Activated naive CD4-positive, alpha-beta T cell (primary cell): ENCODE measurements at places on chromosomes 11 and 22.

- DNase-seq, result no peak
Observed at GRCh38 chr11:130666781-130667251, 218.4 kb downstream of the ADAMTS15 start.

DNA sequence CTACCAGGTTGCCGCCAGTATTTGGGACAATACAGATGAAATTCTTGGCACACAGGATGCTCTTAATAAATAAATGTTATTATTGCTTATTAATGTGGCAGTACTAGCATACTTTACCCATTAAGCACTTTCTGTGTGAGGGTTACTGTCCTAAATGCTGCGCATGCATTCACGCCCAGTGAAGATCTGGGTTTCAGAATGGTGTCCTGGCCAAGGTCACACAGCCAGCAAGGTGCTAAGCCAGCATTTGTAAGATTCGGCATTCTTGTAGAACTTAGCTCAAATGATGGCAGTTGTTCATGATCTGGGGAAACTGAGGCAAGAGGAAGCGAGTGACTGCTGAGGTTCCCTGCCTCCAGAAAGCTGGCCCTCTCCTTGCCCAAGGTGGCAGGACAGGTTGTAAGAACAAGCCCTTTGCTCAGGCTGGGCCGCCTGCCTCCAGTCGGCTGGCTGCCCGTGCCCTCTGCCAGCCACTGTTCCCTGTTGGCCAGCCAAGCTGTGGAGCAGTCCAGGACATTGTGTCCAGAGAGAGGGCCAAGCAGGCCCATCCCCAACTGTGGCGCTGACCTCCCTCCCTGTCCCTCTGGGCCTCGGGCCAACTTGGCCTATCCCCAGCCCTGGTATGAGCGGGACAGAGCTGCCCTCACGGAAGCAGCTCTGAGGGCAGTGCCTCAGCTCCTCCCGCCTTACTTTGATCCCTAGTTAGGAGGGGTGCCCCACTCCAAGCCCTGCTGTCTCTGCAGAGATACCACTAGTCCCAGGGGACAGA lies 28.8 kb downstream of the TOB2 start:
- no peak for DNase-seq

DNA sequence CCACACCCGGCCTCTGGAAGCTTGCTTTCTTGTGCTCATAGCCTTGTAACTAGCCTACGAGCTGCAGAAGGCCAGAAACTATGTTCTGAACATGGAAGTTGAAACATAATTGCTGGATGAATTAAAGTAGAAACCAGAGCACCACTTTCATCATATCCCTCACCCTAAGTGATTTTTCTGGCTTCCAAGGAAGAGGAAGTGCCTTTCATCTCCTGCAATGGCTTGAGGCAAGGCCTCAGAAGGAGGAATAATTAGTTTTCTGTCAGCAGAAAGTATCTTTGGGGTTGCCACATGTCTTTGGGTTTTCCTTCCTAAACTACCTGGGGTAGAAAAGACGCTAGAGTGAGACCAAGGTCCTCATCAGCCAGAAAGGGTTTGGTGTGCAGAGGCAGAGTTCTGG lies 14.5 kb downstream of the RPL27A start:
- DNase-seq, result no peak

GRCh38 chr22:23534201-23534850 lies 45.8 kb downstream of the IGLL1 start:
- no peak for DNase-seq

GRCh38 chr11:5293028-5293427 lies 8.7 kb downstream of the OR51B4 start:
- DNase-seq, result no peak

DNA sequence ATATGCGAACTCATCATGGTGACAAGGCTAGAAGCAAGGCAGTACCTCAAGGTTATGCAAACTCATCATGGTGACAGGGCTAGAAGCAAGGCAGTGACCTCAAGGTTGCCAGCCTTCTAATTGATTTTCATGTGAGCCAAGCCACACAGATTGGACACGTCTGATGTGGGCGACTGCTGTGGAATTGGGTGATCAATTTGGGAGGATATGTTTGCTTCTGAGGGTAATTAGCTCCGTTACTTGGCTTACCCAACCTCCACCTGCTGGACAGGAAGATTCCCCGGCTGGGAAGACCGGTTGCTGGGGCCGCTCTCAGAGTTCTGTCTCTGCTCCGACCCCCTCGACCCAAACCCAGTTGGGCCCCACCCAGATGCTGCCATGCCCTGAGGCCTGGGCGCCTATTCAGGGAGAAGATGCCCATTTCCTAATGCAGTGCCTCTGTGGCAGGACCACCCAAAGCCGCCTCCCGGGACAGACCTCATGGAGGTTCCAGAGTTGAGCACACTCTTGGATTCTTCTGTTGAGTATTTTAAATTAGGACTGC lies 69.9 kb upstream of the SHANK2 start:
- no peak for DNase-seq

GRCh38 chr11:35376613-35377012 lies 42.7 kb downstream of the SLC1A2 start:
- no peak for DNase-seq

GRCh38 chr11:9231848-9232177 lies 33.3 kb downstream of the DENND5A start:
- DNase-seq, result no peak

GRCh38 chr11:45412521-45412920 lies 126.4 kb upstream of the SYT13 start:
- DNase-seq, result no peak

GRCh38 chr11:108886660-108887009 lies 221.8 kb downstream of the DDX10 start:
- DNase-seq, result no peak

- no peak for DNase-seq
Observed at GRCh38 chr11:119594639-119595249, 134.3 kb downstream of the NECTIN1 start.

DNA sequence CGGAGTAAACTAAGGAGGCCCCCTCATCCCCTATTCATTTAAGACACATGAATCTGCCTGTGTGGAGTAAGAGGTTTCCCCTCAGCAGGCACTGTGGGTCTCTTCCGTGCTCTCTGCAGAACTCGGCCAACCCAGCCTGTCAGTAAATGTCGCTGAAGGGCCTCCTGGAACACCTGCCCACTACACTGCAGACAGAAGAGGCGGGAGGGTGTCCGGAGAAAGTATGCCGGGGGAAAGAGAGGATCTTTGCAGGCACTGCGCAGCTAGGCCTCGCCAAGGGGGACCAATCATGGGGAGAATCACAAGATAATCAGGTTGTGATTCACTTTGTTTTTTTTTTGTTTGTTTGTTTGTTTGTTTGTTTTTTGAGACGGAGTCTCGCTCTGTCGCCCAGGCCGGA lies 110.8 kb downstream of the MORC2 start:
- no peak for DNase-seq

DNA sequence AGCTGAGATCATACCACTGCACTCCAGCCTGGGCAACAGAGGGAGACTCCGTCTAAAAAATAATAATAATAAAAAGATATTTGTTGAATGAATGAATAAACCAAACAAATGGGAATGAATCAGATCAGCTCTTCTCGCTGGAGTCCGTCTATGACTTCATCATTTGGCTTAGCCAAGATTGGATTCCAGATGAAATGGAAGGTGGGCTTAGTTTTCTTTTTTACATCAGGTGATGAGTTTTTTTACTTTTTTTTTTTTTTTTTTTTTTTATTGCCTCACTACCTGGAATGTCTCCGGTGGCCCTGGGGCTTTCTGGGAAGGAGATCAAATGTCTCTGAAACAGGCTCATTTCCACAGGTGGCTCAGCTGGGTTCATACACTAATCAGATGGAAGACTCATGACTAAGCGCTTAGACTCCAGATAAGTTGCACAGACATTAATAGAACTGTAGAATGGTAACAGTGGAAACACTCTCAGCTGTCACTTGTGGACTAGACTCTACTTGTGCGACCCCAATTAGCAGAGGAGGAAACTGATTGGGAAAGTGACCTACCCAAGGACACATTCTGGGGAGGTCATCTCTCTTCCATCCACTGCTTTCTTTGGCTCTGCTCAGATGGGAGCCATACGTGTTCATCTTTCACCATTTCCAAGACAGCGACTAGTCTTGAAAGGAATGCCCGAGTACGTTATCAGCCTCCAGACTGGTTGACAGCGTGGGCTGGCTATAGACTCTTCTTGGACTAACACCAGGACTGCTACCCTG lies 20.5 kb upstream of the RBFOX2 start:
- no peak for DNase-seq

- DNase-seq, result no peak
Observed at GRCh38 chr22:38169116-38169515, 12.5 kb downstream of the PLA2G6 start.

GRCh38 chr22:47457021-47457420 lies 694.6 kb downstream of the TBC1D22A start:
- no peak for DNase-seq

DNA sequence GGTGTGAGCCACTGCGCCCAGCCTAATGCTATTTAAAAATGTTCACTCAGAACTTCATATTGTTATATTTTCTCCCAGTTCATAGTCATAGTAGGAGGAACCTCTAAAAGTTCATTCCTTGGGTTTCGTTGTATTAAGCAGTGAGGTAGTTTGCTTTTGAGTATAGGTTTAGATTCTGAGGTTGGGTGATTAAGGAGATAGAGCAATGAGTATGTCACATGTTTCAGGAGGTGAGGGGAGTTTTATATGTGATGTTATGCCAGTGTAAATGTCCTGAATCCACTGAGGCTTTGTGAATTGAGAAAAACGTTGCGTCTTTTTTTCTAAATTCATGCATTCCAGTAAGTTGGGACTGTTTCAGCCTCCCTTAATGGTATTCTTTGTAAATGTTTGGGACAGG lies 4.2 kb downstream of the UBE2L3 start:
- no peak for DNase-seq

GRCh38 chr22:24845041-24845898 lies 39.3 kb downstream of the SGSM1 start:
- no peak for DNase-seq

GRCh38 chr22:44158816-44159215 lies 21.9 kb upstream of the PARVG start:
- DNase-seq, result no peak

DNA sequence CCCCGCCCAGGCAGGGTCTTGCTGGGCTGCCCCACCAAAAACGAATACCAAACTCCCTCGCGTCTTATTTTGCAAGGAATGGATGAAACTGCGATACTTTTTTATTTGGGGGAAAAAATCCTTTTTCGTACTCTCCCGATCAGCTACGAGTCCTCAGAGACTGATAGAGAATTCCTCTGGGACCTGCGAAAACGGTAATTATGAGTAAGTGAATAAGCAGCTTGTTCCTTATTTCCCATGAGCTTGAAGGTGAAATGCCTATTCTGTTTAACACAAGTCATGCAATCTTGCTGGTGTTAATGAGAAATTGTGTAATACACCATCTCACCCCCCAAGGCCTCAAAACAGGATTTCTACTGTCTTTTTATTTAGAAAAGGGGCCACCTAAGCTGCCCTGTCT lies 5.5 kb downstream of the GRK3 start:
- no peak for DNase-seq

DNA sequence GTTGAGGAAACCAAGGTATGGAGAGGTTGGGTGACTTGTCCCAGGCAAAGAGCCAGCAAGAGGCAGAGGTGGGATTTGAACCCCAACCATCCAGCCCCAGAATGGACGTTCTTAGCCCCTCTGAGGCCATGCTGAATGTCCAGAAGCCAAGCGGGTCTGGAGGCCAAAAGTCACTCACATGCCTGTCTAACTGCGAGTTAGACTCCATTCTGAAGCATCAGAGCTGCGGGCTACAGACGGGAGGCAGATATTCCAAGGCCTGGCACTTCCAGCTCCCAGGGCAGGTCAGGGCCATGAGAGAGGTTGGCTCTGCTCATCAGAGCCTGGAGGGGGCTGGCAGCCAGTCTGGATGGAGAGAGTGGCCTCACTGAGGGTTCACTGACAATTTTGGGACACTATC lies 616.5 kb downstream of the BRD1 start:
- no peak for DNase-seq

DNA sequence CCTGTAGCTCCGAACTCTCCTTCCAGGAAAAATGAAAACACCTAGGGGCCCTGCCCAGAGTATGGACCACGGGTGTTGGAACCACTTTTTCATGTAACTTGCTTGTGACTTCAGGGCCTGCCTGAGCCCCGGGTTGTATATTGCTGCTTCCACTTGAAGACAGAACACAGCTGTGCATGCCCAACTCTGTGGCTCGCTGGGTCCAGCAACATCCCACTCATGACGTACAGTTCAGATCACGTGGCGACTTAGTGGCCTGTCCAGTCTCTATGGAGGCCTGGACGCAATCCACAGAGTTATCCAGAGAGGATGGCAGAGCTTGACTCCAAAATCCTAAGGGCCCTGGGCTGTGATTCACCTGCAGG lies 6.8 kb downstream of the C11orf21 start:
- DNase-seq, result no peak

- DNase-seq, result no peak
Observed at GRCh38 chr22:45547731-45548130, 45.0 kb downstream of the FBLN1 start.

- DNase-seq, result no peak
Observed at GRCh38 chr11:71418643-71419042, 29.6 kb downstream of the DHCR7 start.

- DNase-seq, result no peak
Observed at GRCh38 chr11:48193876-48194275, 22.7 kb upstream of the OR4B1 start.

DNA sequence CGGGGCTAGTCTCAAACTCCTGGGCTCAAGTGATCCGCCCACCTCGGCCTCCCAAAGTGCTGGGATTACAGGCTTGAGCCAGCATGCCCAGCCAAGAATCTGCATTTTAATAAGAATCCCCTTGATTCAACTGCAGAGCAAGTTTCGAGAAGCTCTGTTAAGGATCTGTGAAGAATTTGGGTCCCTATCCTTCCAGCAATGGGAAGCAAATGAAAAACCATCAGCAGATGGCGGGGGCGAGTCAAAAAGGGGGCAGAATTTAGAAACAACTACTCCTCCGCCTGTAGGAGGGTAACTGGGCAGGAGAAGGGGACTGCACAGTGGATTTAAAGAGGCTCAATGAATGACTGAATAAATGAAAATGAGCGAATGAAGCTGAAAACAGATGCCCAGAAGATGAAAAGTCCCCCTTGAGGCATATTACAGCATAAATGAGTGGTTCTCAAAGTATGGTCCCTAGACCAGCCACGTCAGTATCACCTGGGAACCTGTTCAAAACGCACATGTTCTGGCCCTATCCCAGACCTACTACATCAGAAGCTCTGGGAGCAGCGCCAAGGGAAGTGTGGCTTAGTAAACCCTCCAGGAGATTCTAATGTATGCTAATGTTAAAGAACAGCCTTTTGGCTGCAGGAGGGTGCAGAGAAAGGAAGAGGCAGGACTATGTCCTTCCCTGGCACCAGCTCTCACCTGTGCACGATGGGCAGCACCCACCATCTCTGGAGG lies 15.0 kb downstream of the VWCE start:
- DNase-seq, result no peak

GRCh38 chr11:68352591-68352990 lies 40.2 kb downstream of the LRP5 start:
- no peak for DNase-seq
